HT1080 (cell line): ENCODE measurements at places on chromosomes 16 and 17.

DNA sequence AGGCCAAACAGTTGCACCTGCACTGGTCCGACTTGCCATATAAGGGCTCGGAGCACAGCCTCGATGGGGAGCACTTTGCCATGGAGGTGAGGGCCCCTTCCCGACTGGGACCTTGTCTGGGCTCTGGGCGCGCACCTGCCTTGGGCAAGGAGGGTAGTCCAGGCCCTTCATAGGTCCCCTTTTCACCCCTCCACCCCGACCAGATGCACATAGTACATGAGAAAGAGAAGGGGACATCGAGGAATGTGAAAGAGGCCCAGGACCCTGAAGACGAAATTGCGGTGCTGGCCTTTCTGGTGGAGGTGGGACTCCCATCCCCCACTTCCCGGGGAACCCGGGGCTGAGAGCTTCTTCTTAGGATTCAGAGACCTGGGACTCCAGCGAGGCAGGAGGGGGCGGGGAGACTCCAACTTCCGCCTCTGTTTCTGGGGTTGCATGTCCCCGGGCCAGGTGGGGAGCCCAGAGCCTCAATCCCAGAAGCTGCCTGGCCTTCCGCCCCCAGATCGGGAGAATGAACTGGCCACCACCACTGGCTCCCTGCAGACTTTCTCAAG lies 7.8 kb downstream of the CA4 start:
- DNase-seq = no peak

- DNase-seq = no peak
Measured at GRCh38 chr17:47165137-47165536, 24.0 kb downstream of the CDC27 start.

GRCh38 chr16:66850115-66850815 lies 6.1 kb downstream of the CA7 start:
- no peak for DNase-seq

GRCh38 chr16:86396422-86396821 lies 113.9 kb upstream of the FOXF1 start:
- DNase-seq = no peak

GRCh38 chr17:60283816-60284215 lies 108.1 kb downstream of the USP32 start:
- no peak for DNase-seq

DNA sequence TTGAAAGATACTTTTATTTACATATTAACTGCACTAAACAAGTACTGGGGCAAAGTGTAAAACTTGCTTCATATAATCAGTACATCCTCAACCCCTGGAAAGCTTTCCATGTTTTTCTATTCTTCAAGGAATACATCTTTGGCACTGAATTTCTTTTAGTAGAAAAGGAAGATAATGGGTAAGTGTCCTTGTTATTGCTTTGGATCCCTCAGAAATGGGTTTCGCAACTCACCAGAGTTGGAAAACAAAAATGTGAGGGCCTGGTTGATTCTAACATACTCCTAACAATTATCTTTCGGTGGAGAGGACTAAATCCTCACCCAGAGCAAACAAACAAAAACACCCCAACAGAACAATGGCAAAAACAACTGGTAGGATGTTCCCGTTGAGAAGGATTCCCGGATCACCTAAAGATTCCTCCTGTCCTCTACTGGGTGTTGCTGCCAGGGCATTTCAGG lies 120.4 kb downstream of the PARN start:
- DNase-seq = no peak

DNA sequence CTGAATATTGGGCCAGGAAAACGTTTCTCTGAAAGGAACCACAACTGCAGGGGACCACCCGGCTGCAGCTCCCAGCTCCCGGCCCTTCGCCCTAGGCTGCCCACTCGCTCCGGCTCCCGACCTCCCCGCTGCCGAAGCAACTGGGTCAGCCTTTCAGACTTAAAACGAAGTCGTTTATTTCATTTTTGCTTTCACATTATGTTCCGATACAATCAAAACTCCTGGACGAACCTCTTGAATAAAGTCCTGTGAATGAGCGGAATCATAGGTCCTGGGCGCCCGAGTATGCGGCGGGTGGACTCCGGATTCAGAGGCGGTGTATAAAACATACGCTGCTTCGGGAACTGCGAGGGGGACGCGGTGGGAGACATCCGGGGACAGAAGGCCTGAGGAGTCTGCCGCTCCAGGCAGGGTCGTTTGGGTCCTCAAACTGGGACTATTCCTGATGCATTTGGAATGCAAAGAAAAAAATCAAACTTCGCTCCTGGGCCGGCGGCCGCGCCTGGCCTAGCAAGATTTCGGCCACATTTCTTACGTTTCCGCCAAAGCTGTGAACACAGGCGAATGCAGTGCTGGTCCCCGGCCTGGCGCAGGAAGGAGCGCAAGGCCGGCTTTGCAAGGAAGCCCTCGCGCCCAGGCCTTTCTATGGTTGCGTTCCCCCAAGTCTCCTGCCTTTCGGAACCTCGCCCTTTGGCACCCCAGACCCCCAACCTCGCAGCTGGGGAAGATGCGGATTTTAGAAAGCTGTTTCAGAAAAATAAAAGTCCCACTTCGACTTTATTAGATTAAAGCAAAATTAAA lies 3.7 kb downstream of the CBLN1 start:
- no peak for DNase-seq

GRCh38 chr16:27273670-27274423 lies 5.3 kb upstream of the NSMCE1 start:
- peak; percentile 41 for DNase-seq

DNA sequence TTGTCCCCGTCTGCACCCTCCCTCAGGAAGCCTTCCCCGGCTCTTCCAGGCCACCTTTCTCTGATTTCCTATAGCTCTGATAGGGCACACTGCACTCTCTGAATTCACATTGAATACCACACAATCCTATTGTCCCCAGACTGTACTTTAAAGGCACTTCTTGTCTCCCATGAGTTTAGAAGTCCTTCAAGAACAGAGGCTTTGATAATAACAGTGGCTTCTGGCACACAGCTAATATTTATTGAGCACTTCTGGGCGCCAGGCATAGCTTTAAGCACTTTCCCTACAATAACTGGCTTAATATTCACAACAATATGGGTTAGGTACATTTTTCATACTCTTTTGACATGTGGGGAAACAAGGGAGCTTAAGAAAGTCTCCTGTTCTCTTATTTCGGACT lies 169.7 kb upstream of the IRX6 start:
- DNase-seq = no peak

GRCh38 chr17:4184811-4185210 lies 41.8 kb downstream of the CYB5D2 start:
- DNase-seq = no peak

- no peak for DNase-seq
Measured at GRCh38 chr17:44907729-44908470, 7.4 kb downstream of the GFAP start.

GRCh38 chr16:16890964-16891363 lies 512.0 kb downstream of the NPIPA7 start:
- DNase-seq = peak; percentile 6

DNA sequence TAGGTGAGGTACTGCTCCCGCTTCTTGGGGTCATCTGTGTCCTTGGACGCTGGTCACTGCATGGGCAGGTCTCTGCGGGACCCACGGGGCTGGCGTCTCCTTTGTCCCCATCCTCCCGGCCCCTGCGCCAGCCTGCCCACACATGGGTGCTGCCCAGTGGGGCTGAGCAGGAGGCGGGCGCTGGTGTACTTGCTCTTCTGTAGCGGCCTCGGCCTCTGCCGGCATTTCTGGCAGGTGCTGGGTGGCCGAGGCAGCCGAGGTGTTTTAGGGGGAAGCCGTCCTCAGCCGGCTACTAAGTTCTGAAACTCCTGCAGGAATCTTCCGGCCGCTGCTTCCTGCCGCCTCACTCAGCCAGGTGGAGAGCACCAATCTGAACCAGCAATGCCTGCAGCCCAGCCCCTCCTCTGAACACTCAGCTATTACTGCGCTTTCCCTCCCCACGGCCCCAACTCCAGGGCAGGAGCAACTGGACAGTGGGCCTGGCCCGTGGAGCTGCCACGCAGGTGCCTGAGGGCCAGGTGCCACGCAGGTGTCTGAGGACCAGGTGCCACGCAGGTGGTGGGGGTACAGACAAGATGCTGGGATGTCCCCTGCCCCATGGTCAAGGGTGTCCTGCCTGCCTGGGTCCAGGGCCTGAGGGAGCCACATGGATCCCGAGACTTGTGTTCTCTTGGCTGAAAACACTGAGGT lies 10.0 kb downstream of the DECR2 start:
- DNase-seq = no peak

DNA sequence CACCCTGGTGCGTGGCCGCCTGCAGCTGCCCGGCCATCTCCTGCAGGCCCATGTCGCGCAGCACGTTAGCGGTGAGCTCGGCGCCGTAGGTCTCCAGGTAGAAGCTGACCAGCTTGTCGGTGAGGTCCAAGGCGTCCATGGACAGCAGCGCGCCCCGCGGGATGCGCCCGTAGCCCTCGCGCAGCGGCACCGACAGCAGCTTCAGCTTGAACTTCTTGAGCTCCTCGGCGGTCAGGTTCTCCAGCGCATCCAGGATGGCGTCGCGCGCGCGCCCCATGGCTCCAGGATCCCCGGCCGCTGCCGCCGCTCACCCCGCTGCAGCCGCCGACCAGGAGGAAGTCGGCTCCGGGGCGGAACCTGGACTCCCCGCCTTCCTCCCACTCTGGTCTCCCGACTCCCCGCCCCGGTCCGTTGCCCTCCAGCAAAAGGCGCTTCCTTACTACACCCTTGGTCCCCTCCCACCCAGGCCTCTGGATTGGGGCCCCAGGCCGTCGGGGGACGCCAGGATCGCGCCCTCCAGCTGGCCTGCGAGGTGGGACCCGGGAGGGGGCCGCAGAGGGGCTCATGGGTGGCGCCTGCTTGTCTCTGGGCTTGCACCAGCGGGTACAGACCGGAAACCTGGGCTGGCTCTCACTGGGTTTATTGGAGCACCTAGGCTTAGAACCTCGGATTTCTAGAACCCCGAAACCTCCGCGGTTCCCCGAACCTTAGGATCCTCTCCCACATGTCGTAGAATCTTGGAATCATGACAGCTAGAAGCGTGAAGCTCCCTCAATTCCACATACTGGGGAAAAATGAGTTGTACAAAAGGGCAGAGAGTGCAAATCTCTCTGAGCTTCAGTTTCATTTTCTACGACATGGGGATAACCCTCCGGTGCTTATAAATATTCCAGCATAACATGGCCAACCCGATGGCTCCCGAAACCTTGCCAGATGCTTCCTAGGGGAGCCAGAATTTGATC lies at the start of gene PYCARD:
Gene PYCARD, minus strand, starts transcription at position 347 of the 962 bp plus-strand sequence. Its CDS starts 70 bp downstream, at position 277.
- no peak for DNase-seq

- no peak for DNase-seq
Measured at GRCh38 chr16:2952679-2953078, 11.4 kb upstream of the KREMEN2 start.

GRCh38 chr17:80791758-80792284 lies 199.8 kb upstream of the CHMP6 start:
- peak; percentile 93 for DNase-seq

DNA sequence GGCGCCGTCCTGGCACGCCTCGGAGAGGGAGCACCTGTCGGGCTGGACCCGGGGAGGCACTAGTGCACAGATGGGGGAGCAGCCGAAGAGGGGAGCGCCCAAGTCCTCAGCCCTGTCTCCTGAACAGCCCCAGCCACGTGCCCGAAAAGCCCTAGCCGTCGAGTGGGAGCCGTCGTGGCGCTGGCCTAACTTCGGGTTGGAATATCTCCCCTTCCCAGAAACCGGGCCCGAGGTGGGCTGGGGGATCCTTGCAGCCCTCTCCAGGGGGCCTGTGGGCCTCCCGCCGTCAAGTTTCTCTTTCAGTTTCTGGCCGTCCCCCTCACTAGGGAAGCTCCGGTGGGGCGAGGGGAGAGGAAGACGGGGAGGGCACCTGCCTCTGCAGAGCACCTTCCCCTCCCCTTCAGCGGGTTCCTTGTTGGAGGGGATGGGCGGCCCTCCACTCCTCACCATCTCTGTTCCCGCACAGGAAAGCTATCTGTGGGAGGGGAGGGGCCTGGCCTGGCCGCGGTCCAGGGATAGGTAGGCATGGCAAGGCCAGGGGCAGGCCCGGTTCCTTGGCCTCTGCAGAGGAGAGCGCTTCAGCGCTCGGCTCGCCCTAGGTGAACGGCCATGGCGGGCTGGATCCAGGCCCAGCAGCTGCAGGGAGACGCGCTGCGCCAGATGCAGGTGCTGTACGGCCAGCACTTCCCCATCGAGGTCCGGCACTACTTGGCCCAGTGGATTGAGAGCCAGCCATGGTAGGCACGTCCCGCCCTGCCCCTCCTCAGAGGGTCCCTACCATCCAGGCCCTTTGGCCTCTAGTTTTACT lies 709 bp downstream of the STAT5A start:
- no peak for DNase-seq

DNA sequence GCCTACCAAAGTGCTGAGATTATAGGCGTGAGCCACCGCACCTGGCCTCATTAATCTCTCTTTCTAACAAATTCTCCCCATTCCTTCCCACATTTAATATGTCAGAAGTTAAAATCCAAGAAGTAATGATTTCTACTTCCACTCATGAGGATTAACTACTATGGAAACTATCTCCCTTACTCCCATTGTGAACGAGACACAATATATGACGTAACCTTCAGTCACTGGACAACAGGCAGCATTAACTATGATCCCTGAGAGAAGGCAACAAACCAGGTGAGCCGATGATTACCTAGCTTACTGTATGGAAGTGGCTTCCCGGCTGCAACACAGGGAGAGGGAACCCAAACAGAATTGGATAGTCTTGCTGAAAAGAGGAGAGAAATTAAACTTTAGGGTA lies 20.0 kb downstream of the GLG1 start:
- no peak for DNase-seq

DNA sequence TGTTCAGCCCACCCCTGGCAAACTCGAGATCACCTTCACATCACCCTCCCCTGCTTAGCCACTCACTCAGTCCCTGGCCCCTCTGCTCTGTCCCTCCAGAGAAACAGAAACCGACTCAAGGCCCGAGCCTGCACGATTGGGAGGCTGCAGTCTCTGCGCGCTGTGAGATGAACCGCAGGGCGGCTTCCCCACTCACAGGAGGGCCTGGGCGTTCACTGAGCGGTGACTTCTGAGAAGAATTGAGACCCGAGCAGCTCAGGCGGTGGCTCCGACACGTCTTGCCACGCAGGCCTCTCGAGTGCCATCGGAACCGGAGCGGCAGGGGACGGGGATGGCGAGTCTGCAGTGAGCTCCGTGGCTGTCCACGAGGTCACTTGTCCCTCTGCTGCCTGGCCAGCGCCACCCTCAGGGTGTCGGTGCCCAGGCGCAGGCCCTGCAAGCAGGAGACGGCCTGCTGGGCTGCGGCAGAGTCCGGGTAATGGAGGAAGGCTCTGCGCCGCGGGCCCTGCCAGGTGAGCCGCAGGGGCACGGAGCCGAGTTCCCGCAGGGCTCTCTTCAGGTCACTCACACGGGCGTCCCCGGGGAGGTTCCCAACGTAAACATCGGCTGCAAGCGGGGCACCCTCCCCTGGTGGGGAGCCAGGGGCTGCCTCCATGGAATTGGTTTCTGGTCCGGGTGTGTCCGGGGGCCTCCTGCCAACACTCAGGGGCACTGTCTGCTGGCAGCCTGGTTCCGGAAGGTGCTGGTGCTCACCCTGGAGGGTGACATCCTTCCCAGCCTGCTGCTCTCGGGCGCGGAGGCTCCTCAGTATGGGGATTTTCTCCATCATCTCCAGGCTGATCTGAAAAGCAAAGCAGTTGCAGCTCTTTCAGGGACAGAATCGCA lies 21.6 kb downstream of the FOXF1 start:
- DNase-seq = no peak

- DNase-seq = no peak
Measured at GRCh38 chr17:17877529-17878358, 41.0 kb upstream of the SREBF1 start.

GRCh38 chr16:2773188-2773968 lies 3.7 kb downstream of the ELOB start:
- no peak for DNase-seq
